Stimulated activated CD4-positive, alpha-beta T cell treated with anti-CD3 and anti-CD28 coated beads, Interleukin-1b, Interleukin-23, amount 100 ng/mL, for 4 hours (primary cell): ENCODE measurements at places on chromosomes 2 and 18.

GRCh38 chr2:176091329-176092258 is 927 bp upstream of the HOXD13 start:
- no peak for DNase-seq

GRCh38 chr18:79258447-79258846 is 137.3 kb upstream of the NFATC1 start:
- DNase-seq, result no peak

DNA sequence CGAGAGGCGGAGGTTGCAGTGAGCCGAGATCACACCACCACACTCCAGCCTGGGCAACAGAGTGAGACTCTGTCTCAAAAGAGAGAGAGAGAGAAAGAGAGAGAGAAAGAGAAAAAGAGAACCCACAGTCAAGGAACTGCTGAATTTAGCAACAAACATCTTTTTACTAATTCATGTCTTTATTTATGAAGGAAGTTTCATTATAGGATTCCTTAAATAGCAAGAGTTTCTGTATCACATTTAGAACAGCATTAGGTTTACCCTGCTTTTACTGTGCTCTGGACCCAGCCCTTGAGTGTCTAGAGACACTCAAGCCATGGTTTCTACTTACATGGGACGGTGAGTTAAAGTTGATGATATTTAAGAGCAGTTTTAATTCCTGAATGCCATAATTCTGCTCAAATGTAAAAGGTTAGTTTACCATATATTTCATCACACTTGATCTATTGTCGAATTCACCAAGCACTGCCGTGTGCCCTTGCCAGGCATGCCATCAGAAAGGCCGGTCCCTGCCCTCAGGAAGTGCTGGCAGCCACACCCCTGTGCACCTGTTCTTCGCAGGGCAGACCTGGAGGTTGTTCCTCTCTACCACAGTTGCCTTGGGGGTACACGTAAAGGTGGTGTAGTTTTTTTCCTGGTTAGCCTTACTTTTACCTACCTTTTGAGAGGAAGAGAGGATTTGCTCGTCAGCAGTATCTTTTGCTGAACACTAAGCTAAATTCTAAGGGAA is 153.3 kb downstream of the LDLRAD4 start:
- no peak for DNase-seq

- no peak for DNase-seq
Observed at GRCh38 chr2:46873604-46874068, 42.0 kb downstream of the MCFD2 start.

DNA sequence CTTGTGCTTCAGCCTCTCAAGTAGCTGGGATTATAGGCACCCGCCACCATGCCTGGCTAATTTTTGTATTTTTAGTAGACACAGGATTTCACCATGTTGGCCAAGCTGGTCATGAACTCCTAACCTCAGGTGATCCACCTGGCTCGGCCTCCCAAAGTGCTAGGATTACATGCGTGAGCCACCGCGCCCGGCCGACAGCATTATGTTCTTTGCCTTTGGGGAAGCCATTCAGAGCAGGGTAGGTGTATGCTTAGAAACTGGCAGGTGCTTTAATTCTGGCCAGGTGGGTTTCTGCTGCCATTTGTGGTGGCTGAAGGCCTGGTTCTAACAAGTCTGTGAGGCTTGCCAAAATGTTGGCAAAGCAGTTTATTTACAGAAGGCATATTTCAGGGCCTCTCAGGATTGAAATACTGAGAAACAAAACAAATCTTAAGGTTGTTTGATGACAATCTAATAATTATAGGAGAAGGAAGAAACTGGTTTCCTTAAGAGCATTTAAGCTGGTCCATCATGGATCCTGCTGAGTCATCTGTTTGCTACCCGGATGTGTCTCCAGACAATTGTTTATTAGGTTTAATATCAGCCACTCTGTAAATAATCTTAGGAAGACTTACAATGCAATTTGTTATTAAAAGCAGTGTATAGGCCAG is 16.0 kb downstream of the SLC20A1 start:
- DNase-seq, result no peak

DNA sequence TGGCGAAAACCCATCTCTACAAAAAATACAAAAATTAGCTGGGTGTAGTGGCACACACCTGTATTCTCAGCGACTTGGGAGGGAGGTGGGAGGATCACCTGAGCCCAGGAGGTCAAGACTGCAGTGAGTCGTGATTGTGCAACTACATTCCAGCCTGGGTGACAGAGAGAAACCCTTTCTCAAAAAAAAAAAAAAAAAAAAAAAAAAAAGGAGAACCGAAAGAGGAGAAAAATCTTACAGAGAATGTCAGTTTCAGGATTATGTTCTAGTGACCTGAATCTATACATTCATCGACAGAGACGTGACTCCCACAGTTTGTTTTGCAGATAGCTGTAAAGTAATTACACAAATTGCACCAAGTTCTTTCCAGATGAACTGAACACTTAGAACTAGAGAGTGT is 187.8 kb downstream of the FTCDNL1 start:
- DNase-seq, result no peak

GRCh38 chr2:9308186-9308955 is 101.8 kb downstream of the ASAP2 start:
- DNase-seq, result no peak

DNA sequence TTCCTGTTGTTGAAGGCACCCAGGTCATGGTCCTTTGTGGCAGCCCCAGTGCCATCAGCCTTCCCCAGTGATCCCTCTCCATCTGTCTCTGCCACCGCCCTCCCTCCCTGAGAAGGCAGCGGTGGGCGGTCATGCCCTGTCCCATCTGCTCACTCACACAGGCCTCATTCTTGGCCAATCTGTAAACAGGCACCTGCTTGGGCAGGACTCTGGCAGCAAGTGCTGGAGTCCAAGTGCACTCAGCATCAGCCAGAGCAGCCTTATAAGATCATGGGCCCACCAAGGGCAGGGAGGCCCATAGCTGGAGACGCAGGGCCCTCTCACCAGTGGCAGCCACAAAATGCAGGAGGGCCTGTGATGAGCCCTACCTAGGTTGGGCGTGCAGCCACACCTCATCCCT is 140.9 kb downstream of the TWIST2 start:
- no peak for DNase-seq

DNA sequence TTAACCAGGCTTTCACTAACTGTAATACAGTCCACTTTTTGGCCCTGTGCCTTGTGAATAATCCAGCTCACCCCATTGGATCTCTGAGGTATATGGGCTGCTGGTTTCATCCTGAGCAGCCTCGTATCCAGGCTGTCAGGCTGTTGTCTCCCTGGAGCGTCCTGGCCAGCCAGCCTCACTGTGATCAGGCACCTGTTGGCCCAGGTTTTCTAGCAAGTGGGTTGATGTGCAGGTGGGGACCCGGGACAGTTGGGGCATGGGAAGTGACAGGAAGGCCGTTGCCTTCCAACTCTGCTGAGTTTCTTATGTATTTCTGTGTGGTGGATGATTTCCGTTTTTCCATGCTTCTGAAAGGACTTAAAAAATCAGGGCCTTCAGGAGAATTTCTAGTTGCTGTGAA is 132.4 kb downstream of the ACOXL start:
- DNase-seq, result no peak

- DNase-seq, result no peak
Observed at GRCh38 chr18:42549596-42549995, 565.9 kb downstream of the RIT2 start.

DNA sequence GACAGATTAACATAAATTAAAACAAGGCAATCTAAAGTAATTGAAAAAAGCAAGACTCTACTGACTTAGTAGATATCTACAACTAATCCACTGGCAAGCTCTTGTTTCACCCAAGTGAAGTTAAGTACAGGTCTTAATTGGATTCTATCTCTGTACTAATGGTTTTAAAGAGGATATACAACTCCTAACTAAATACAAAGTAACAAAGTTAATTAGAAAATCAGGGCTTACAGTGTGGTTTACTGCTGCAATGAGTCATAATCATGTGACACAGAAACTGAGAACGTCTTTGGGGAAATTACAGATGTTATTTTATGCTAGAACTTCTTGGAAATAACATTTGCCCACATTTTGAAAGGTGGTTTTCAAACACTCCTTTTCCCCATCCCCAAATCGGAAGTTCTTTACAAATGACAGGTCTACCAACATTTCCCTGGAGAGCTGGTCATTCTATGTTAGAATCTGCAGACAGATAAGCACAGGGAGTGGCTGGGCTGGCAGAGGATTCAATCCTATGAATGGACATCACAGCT is 245.3 kb downstream of the STK39 start:
- no peak for DNase-seq

DNA sequence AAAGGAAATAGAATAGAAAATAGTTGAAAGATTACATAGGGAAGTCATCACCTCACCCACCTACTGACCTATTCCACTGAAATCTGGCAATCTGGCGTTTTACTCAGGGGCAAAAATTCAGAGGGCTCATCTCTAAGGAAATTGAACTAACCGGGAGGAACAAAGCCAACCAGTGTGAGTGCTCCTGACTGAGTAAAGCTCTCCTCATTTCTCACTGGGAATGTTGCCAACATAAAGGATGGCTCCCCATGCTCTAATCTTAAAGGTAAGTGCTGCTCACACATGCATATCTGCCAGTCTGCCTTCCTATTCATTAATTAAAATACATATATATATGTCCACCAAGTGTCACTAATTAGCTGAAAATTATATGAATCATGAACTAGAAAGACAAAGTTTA is 13.5 kb upstream of the DOK6 start:
- no peak for DNase-seq

- no peak for DNase-seq
Observed at GRCh38 chr2:148122788-148123187, 101.9 kb downstream of the MBD5 start.

DNA sequence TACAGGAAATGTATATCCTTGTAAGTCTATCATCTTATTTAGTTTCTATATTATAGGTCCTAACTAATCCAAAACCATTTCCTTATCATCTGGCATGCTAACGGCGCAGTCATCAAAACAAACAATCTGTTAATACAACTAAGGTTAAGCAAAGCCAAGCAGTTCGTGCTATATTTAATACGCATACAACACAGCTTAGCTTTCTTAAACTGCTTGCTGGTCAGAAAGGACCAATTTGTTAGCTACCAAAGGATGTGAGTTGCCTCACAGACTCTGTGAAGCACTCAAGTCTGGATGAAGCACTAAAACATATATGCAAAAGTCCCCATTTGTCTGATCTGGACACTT is 67.0 kb downstream of the ZEB2 start:
- no peak for DNase-seq

- no peak for DNase-seq
Observed at GRCh38 chr2:224786848-224787247, 70.7 kb upstream of the CCDC195 start.

- DNase-seq, result no peak
Observed at GRCh38 chr2:10028407-10028987, 14.9 kb upstream of the KLF11 start.

- DNase-seq, result peak; percentile 23
Observed at GRCh38 chr2:8090748-8091700, 590.8 kb upstream of the ID2 start.

GRCh38 chr2:71846669-71847291 is 300.9 kb downstream of the CYP26B1 start:
- no peak for DNase-seq

- no peak for DNase-seq
Observed at GRCh38 chr2:38797250-38797676, 19.3 kb downstream of the GEMIN6 start.

- DNase-seq, result no peak
Observed at GRCh38 chr2:37895140-37895539, 29.9 kb upstream of the RMDN2 start.

DNA sequence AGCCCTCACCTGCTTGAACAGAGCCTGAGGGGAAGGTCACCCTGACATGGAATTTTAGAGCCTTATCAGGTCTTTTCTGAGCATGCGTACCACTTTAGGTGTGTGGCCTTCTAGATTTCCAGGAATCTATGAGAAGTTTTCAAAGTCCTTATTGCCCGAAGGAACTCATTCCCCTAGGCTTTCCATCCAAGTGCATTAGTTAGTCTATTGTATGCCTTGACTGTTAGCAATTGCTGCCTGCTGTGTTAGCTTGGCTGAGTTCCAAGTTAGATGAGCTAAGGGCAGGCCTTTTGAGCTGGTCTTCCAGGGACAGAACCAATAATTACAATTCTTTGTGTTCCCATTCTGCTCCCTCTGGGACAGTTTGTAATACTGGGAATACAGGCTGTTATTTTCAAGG is 30.8 kb upstream of the PUM2 start:
- DNase-seq, result no peak

GRCh38 chr2:171952276-171952675 is 30.0 kb downstream of the HAT1 start:
- no peak for DNase-seq

- no peak for DNase-seq
Observed at GRCh38 chr18:42183746-42184145, 228.7 kb downstream of the PIK3C3 start.

DNA sequence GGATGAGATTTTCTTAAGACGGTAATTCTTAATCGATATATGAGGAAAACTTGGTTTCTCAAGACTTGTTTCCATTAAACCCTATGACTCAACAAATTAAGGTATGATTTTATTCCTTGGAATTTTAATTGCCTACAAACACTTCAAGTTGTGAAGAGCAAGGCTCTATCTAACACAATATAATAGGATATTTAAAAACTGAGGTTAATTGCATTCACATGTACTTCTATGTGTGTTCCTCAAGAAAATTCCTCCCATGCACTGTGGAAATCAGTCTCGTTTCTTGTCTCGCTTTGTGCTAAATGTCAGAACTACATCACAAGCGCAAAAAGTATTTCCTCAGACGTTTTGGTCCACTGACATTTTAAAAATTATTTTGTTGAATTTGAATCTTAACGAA is 109.6 kb upstream of the UNC80 start:
- DNase-seq, result no peak

DNA sequence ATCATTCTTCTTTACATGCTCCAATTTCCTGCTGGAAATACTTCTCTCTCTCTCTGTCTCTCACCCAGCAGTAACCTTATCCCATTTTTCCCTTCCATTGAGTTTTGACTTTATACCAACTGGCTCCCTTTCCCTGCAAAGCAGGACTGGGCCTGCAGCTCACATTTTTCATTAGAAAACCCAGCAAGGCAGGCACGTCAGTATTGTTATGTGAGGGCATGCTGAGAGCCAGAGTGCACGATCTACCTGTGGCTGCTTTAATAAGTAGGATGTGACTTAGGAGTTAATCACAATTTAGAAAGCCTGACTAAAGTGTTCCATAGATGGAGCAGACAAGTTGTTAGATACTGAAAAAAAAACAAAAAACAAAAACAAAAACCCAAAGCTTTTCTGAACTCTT is 5.2 kb upstream of the NDUFV2 start:
- DNase-seq, result no peak

- no peak for DNase-seq
Observed at GRCh38 chr18:12060182-12060870, 33.3 kb upstream of the ANKRD62 start.
